ENCODE measurements at places on chromosomes 11 and 22. TPM values are rescaled to one million over a fixed set of nuclear protein-coding genes. Genes with fewer than 3 reads are reported as not detected.
A peak's percentile ranks its signal among the peaks of the same experiment; 100 is the strongest.

SGSM1 gene
- 6.8 TPM for total RNA-seq

DNA sequence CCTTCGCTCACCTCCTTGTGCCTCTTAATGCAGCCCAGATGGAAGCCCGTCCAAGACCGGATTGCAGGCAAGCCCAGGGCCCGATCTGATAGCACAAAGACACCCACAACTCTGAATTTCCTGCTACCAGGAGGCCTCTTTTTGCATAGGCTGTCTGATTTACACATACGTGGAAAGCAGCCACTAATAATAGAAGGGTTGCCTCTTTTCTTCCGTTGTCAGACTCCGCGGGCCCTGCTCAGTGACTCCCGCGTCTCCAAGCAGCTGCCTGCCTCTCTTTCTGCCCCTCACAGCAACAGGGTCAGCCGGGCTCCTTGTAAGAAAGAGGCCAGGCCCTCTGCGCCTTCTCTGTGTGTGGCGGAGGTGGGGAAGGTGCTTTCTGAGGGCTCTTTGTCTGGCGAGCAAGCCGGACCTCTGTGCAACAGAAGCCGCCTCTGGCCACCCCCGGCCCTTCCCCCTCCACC lies 26.7 kb downstream of the FLI1 start:
- no peak for DNase-seq

DNA sequence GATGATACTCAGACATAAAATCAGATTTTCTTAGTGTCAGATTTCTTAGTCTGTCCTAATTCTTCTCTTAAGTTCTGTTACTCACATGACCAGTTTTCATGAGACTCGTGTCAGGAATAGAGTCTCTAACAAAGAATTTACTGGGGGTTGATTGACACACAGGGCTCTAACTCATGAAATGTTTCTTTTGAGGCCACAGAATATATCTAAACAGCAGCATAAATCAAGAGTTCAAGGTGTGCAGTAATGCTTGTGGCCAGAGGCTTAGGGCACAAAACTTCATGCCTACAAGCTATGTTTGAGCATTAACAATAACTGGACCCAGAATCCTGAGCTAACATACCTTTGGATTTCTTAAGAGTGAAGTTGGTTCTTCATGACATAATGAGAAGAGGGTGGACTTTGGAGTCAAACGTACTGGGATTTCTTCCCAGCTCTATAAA lies 237.2 kb downstream of the DDX10 start:
- DNase-seq: no peak

APOL4 gene
- total RNA-seq: 3.4 TPM

DNA sequence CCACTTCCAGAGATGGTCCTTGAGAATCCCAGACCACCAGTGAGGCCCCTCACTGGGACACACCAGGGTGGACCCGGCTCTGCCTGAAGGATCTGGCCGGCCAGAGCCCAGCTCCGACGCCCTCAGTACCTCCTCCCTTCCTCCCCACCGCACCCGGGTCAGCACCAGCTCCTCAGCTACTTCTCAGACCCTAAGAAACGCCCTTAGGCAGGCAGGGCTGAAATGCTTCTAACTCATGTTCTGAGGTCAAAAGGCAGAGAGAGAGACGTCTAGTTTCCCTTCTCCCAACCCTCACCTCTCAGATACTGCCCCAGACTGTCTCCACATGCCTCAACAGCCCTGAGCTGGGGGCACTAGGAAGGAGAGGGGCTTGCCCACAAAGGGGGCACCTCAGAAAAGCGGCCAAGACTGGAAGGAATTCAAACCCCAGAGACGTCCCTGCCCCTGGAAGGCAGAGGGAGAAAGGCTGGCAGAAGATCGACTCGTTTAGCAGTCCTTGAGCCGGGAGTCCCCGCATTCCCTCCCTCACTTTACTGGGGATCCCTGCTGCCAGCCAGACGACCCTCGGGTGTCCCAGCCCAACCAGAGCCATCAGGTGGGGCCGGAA lies 539 bp downstream of the USH1C start:
- DNase-seq: no peak

DNA sequence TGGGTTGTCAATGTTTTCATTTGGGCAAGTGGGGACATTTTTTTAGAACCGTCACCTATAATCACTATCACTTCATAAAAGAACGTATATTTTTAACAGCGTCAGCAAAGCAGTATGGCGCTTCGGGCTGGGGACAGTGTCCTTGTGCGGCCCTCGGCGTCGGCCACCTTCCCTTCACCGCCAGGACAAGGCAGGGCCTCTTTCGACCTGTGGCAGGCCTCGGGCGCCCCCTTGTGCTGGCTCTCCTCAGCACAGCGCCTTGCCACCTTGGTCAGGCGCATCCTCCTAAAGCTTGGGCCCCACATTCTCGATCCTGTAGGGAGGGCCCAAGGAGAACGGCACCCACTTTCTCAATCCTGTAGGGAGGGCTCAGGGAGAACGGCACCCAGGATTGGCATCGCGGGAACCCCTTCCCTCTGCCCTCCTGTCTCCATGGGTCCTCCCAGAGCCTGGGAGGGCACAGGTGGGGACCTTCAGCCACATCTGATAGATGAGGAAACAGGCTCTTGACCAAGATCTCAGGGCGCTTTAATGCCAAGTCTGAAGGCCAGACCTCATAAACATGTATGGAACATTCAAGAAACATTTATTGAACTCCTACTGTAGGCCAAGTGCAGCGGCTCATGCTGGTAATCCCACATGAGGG lies 11.5 kb upstream of the FADD start:
- DNase-seq: peak; percentile 74

Data from mucosa of gallbladder (tissue), 1 donor.